Fibroblast of skin of right biceps (primary cell): ENCODE measurements at places on chromosomes 3 and 15.

DNA sequence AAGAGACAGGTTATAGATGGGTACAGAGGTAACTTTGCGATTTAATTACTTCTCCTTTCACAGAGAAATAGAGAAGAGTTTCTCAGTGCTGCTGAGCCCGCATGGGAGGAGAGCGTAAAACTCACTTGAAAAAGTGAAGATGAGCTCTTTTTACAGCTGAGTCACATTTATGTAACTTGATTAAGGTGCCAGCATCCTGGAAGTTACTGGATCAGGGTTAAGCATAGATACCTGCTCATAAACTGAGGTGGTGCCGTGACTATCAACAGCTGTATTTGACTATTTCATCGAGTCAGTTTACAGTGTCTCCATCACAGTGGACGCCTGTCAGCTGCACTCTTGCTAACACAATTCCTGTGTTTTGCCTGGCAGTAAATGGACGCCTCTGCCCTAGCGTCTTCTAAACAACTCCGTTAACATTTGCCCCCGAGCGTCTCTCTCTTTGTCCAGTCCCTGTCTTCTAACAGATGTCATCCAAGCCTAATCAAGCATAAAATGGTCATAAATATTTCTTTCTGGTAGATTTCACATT is 414.6 kb downstream of the FOXP1 start:
- no peak for DNase-seq

GRCh38 chr3:4401441-4401840 is 65.6 kb downstream of the SUMF1 start:
- no peak for DNase-seq

DNA sequence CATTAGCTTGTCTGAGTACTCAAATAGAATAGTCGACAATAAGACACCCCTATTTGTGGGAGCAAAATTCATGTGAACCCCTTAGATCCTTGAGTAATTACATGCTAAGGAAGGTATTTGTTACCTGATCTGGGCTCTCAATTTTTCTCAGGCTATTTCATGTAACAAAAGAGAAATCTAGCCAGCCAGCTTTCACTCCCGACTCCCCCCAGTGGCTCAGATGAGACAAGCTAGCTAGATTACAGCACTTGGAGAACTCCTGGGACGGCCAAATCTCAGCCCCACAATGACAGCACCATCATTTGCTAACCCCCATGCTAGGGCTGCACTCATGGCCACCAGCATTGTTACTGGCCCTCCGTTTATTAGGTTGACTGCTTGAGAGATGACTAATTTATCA is 41.3 kb downstream of the GLDN start:
- peak; percentile 53 for DNase-seq

DNA sequence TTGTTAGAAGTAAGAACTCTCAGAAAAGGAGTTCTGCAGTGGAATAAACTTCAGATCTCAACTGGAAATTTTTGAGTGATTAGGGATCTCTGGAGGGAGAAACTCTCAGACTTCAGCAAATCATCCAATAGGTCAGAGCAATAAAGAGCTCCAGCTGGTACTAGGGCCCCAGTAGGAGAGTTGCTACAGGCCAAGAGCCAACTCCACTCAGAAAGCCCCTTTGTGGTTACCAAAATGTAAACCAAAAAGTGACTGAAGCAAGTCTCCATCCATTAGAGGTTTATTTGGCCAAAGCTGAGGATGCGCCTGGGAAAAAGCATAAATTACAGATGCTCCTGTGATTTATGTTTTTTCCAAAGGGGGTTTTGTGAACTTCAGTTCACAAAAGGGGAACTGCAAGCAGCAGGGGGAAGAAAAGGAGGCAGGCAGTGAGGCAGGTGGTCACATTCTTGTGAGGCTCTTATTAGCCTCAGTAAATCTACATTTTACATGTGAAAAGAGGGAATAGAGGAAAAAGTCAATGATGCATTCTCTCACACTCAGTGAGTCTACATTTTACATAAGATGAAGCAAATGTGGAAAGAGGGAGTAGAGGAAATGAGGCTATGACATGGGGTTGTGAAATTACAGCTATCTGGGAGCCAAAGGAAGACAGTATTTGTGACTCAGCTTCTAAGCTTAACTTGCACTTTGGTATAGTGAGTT is 92.4 kb upstream of the DAZL start:
- peak; percentile 47 for DNase-seq

DNA sequence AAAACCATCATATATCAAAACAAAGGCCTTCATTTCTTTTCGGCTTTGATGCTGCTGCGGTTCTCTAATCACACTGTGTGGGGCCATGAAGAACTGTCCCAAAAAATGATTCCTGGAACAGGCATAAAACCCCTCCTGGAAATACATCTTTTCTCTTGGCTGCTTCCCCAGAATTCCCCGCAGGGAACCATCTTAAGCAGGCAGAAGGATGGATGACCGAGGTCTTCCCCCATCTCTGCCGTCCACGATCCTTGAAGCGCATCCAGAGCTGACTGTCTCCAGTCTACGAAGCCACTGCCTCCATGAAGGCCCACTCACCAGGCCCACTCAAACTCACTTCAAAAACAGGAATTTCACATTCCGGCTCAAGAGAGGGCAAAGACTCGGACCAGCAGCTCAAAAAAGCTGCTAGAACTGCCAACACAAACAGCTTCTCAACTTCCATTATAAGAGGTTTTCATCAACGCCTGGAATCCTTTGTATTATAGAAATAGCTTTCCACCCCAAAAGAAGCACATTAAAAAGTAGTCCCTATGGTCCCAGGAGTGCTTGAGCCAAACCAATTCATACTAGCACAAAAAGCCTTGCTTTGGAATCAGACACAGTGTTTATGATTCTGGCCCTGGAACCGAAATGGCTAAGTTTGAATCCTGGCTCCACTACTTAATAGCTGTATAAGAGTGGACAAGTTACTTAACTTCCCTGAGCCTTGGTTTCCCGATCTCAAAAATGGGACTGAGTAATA is 487.5 kb upstream of the WNT5A start:
- DNase-seq, result no peak
